ENCODE measurements at places on chromosomes 12 and 14. TPM values are rescaled to one million over a fixed set of nuclear protein-coding genes. Genes with fewer than 3 reads are reported as not detected.

- H3K4me3 ChIP-seq: no peak overlapping the region
- H3K4me1 ChIP-seq: no peaks in the 10 kb centered on the region
- no peaks in the 10 kb centered on the region for H3K27me3 ChIP-seq
- no peak for DNase-seq
- no peak overlapping the region for H3K27ac ChIP-seq
- H3K36me3 ChIP-seq: no peaks in the 10 kb centered on the region
Observed at GRCh38 chr14:37650356-37651037, 55.1 kb downstream of the TTC6 start.

DNA sequence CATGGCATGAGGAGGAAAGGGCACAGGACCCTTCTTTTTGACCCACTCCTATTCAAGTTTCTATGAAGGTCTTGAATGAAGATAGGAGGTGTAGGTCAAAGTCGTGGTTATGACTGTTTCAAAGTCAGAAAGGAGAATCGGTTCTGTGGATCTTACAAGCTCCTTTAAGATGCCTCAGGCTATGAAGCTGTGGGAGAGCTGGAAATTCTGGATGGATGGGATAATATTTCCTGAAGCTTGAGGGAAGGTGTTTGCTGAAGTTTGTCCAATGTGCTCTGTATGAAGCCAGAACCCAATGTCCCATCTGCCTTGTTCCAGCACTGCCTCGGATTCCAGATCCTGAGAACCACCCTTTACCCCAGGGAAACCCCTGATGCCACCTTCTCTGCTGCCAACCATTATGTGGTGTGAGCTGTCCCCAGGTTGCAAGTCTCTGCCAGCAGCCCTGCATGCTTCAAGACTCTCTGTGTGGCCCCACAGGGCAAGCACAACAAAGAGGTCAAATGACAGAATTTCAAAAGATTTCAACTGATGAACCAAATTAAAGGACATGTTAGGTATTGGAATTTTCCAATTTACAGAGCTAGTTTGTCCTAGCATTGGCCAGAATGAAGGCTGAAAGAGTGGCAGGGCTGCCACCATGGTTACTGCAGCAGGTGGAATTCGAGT lies 472.0 kb downstream of the RGS6 start:
- H3K4me3 ChIP-seq: no peak overlapping the region
- H3K36me3 ChIP-seq: no peaks in the 10 kb centered on the region
- no peak for DNase-seq
- H3K4me1 ChIP-seq: no peaks in the 10 kb centered on the region
- H3K27ac ChIP-seq: no peak overlapping the region

GRCh38 chr12:123634142-123634561 lies 523 bp downstream of the GTF2H3 start:
- H3K27ac ChIP-seq: peak overlapping the region; percentile 73
- H3K4me3 ChIP-seq: peak overlapping the region; percentile 87
- peaks cover 10% of the 10 kb centered on the region for H3K36me3 ChIP-seq
- no peaks in the 10 kb centered on the region for H3K27me3 ChIP-seq
- H3K4me1 ChIP-seq: peaks cover 7% of the 10 kb centered on the region

- no peak for DNase-seq
- no peak overlapping the region for H3K4me3 ChIP-seq
- H3K27ac ChIP-seq: no peak overlapping the region
- no peaks in the 10 kb centered on the region for H3K27me3 ChIP-seq
- no peaks in the 10 kb centered on the region for H3K4me1 ChIP-seq
Observed at GRCh38 chr12:127485528-127485927, 781.4 kb upstream of the TMEM132C start.

Gene TPH2
- not detected for total RNA-seq

Gene SPRYD4
- 2.9 TPM for total RNA-seq

GRCh38 chr14:51602310-51602709 lies 49.4 kb upstream of the FRMD6 start:
- H3K4me3 ChIP-seq: no peak overlapping the region
- no peaks in the 10 kb centered on the region for H3K4me1 ChIP-seq
- H3K36me3 ChIP-seq: no peaks in the 10 kb centered on the region
- no peak overlapping the region for H3K27ac ChIP-seq
- no peaks in the 10 kb centered on the region for H3K27me3 ChIP-seq

- no peaks in the 10 kb centered on the region for H3K36me3 ChIP-seq
- H3K27ac ChIP-seq: peak overlapping the region; percentile 99
- DNase-seq: no peak
- H3K27me3 ChIP-seq: no peaks in the 10 kb centered on the region
Observed at GRCh38 chr12:14777271-14777670, 26.0 kb downstream of the WBP11 start.

DNA sequence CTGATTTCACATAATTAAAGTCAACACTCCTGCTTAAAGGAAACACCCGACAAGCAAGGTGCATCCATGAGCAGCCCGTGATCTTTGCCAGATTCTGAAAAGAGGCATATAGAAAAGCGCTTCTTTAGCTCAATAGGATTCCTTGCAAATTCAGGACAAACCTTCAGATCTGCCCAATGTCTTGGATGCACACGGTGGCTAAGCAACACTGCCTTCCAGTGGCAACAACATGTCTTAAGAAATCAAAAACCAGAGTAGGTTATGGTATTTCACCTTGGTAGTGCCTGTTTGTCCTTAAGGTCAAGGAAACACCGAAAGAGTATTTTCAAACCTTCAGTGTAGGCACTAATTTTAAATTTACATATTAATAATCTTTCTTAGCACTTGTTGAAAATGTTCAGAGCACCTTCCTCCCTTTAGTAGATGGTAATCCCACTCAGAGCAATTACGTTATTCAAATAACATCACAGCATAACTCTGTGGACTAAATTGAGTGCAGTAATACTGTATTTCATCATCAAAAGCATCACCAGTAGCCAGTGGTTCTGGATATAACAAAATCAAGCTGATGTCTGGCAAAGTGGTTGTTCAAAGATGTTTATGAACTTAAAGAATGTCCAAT lies 58.0 kb upstream of the CDKN3 start:
- no peak for DNase-seq
- H3K36me3 ChIP-seq: no peaks in the 10 kb centered on the region
- H3K27me3 ChIP-seq: no peaks in the 10 kb centered on the region
- H3K4me3 ChIP-seq: no peak overlapping the region

- H3K36me3 ChIP-seq: no peaks in the 10 kb centered on the region
- no peak overlapping the region for H3K27ac ChIP-seq
- no peak for DNase-seq
- H3K27me3 ChIP-seq: no peaks in the 10 kb centered on the region
- peaks cover 12% of the 10 kb centered on the region for H3K4me1 ChIP-seq
- no peak overlapping the region for H3K4me3 ChIP-seq
Observed at GRCh38 chr14:101729382-101729781, 32.1 kb upstream of the PPP2R5C start.

- peak within 1 kb of the TSS; percentile 60 for H3K4me3 ChIP-seq
- H3K27me3 ChIP-seq: no peaks in the 10 kb centered on the region
- peak within 1 kb of the TSS; percentile 93 for H3K27ac ChIP-seq
- DNase-seq: peak; percentile 91
- no peaks in the 10 kb centered on the region for H3K36me3 ChIP-seq
- H3K4me1 ChIP-seq: no peaks in the 10 kb centered on the region
Observed at GRCh38 chr12:6451348-6452244, at the start of gene TAPBPL. TAPBPL (plus strand) TSS chr12:6452042; CDS start chr12:6452249, 207 bp downstream.

DNA sequence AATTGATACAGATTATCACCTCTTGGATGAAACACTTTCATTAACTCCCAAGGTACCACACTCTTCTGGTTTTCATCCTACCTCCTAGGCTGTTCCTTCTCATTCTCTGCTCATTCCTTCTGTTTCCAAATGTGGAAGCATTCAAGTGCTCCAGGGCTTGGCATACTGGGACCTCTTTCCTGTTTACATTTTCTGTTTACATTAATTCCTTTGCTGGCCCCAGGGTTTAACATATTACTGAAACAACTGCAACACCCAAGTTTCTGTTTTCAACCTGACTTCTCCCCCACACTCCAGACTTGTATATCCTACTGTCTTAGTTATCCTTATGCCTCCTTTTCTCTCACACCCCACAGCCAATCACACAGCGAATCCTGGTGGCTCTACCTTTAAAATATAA lies 386.3 kb upstream of the GARIN6 start:
- H3K4me1 ChIP-seq: no peaks in the 10 kb centered on the region
- H3K36me3 ChIP-seq: no peaks in the 10 kb centered on the region
- H3K4me3 ChIP-seq: no peak overlapping the region

GRCh38 chr12:115394496-115395220 lies 710.7 kb upstream of the TBX3 start:
- no peaks in the 10 kb centered on the region for H3K36me3 ChIP-seq
- H3K4me3 ChIP-seq: no peak overlapping the region
- no peak overlapping the region for H3K27ac ChIP-seq
- no peaks in the 10 kb centered on the region for H3K27me3 ChIP-seq

DNA sequence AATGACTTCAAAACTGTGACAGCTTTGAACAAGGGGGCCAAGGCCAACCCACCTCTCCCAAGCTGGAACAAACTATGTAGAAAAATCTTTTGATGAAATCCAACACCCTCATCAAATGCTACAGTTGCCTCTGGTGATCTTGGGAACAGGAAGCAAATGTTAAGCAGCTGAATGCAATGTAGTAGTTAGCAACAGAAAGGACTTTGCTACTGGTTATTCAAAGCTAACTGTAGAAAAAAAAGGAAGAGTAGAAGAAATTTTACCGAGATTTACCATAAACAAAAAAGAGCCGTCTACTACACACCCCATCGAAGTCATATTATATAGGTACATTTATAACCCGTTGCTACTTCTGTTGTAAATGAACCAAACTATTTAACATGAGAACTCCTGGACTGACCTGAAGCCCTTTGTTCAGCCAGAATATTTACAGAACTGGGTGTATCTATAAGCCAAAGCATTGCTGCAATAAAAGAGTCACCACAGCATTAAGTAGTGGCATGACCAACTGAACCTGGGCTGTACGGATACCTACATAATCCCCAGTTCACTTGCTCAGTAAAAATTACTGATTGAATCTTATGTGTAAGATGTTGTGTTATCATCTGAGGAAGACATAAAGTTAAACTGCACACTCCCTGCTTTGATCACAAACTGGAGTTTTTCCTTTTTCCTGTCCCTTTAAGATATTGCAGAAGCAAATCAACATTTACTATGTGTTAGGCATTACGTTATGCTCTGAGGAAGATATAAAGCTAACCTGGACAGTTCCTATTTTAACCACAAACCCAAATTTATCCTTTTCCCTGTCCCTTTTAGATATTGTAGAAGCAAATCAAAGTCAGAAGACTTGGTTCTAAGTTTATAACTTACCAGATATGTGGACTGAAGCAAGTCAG lies 25.1 kb downstream of the SYNJ2BP start:
- no peak overlapping the region for H3K4me3 ChIP-seq
- H3K27ac ChIP-seq: no peak overlapping the region
- H3K4me1 ChIP-seq: no peaks in the 10 kb centered on the region
- peaks cover 3% of the 10 kb centered on the region for H3K36me3 ChIP-seq
- no peak for DNase-seq

Gene GPR135
- total RNA-seq: 1.5 TPM

All from pancreas (tissue), 10 donors.